ENCODE measurements at places on chromosomes 5 and 9. TPM values are rescaled to one million over a fixed set of nuclear protein-coding genes. Genes with fewer than 3 reads are reported as not detected.

Gene CDC20B
- total RNA-seq, result 0.07 TPM

GRCh38 chr5:608429-609370, 3.4 kb upstream of the CEP72 start:
- DNase-seq, result no peak

DNA sequence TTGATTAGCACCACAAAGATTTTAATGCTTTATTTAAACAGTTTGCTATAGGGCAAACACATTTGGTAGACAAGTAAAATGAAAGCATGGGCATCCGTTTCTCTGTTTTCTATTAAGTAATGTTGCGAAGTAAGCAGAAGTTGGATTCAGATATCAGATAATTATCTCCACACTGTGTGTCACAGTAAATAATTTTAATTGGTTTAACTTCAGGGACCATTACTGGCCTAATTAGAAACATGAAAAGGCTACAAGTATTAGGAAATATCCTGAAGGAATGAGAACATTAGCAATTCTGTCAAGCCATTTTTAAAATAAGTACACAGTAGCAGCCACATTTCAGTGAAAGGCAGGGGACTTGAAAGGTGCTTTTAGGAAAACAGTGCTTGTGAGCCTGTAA, 975.4 kb downstream of the NR2F1-AS1 start:
- DNase-seq, result no peak

DNA sequence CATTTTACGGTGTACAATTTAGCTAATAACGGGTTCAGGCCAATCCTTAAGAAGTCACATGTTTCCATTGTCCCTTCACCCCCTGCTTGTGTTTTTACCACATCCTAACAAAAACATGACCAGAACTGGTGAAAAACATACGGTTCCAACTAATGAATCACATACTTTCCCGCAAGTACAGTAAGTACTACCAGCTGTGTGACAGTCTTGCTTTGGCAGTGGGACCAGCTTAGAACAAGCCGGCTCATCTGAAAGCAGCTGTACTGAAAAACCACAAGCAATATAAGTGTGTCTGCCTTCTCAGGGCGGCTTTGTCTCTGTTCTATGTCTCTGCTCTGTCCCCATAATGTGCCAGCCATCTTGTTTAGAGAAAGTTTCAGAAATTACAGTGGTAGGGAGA, 242.5 kb downstream of the BNC2 start:
- DNase-seq, result peak; percentile 81

- no peak for DNase-seq
Observed at GRCh38 chr9:36436909-36437308, 36.8 kb upstream of the RNF38 start.

DNA sequence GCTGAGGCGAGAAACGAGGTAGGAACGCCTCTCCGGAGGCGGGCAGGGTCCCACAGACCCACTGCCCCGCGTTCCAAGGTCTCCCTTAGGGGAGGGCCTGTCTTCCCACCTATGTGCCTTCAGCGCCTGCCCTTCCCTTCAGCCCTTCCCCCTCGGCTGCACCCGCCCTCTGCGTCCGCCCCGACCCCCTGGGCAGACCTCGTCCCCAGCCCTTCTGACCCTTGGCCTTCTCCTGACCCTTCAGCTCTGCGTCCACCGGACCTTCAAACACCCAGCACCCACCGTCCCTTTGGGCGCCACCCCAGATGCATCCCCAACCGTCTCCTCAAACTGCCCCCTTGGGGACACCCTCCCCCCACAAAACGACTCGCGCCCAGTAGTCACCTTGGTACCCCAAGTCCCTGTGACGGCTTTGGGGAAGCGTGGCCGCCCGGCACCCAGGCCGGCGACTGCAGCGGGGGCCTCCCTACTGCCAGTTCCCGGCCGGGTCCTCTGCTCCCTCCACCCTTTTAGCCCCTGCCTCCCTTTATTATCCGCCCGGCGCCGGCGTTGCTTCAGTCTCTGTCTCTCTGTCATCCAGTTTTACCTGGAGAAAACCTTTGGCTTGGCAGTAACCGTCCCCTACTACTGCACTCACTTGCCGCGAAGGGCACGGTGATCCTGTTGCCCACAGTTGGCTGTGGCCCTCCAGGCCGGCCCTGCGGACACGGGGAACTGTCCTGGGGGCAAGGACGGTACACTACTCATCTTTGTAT, 421 bp downstream of the RUSC2 start:
- peak; percentile 21 for DNase-seq

- no peak for DNase-seq
Observed at GRCh38 chr5:75081510-75081909, 29.2 kb upstream of the GCNT4 start.

DNA sequence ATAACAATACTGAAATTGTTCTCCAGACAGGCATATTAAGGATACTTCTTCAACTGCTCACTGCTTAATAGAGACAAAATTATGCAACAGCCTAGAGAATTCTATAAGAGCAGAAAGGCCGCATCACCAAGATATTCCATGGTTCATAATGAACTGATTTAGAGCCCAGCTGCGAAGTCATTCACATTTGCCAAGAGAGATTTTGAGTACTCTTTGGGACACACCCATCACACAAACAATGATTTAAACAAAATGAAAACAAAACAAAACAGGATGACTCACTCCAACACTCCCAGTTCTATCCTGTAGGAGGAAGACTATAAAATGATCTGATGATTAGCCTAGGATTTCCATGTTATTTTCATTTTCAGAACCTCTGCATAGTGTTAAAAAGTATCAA, 145.7 kb upstream of the GNA14 start:
- DNase-seq, result peak; percentile 80

DNA sequence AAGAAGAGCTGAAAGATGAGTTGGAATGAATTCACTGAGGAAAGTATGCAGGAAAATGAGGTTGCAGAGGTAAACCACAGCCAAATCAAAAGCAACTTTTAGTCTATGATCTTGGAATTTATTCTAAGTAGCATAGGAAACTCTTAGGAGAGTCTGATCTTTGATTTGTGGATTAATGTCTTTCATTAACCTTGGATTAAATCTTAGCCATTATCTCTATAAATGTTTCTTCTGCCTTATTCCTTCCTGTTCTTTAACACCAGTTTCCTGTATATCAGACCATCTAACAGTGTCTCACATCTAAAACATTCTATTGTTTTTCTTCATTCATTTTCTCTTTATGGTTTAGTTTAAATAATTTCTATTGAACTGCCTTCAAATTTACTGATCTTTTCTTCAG, 187.2 kb upstream of the ANKRD55 start:
- DNase-seq, result no peak

DNA sequence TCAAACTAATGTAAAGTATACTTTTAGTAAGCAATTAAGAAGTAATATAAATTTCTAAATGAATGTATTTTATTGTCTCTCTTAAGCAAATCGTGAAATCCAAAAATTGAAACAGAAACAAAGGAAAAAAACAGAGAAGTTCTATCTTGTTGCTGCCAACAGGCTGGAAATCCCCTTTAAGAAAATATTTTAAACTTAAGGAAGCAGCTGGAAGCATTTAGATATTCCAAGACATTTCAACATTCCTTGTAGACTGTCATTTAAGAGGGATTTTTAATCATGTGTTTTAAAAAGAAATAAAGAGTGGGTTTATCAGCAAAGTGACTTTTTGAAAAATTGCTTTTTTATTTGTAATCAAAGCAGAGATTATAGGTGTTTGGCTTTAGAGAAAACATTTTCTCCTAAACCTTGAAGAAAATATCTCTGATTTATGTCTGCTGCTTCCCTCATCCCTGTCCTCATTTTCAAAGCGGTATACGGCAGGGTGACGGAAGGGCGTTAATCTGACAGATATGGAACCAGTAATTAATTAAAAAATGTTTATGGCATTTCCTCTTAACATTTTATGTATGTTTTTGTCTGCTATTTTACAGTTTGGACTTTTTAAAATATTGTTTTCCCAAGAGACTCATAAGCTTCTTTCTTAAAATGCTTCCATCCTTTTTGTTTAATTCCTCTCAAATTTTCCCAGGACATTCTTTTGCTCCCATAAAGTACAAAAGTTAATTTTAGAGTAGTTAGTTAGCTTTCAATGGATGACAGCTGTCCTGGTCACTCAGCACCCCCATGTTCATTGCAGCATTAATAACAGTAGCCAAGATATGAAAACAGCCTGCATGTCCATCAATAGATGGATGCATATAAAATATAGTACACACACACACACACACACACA, 245.6 kb downstream of the LURAP1L start:
- DNase-seq, result no peak

GRCh38 chr9:113542006-113542405, 78.5 kb downstream of the RGS3 start:
- DNase-seq, result no peak

DNA sequence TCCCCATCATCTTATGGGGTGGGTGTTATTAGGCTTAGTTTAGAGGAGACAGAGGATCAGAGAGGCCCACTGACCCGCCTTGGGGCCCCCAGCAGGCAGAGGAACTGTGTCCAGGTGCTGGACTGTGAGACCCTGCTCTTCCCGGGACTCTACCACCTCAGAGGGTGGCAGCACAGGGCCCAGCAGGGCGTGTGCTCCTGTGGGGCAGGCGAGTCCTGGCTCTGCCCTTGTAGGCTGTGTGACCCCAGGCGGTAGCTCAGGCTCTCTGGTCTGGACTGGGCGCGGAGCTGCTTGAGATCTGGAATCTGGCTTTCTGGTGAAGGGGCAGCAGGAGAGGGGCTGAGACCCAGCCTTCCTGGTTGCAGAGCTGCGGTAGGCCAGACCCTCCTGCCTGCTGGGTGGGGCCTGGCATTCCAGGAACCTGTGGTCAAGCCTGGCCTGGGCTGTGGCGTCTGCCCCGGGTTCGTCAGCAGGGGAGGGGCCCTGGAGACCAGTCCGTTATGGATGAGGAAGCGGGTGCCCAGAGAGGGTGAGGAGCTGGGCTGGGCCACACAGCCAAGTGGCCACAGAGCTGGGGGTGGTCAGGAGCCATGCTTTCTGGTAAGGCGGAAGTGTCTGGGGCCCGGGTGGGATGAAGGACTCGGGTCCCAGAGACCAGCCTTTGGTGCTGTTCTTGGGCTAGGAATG, 46.5 kb downstream of the RXRA start:
- DNase-seq, result peak; percentile 75

Gene GFI1B
- total RNA-seq, result 0.19 TPM

GRCh38 chr9:2502760-2503159, 118.8 kb upstream of the VLDLR start:
- no peak for DNase-seq

- no peak for DNase-seq
Observed at GRCh38 chr5:115086473-115086872, 83.2 kb downstream of the TRIM36 start.

DNA sequence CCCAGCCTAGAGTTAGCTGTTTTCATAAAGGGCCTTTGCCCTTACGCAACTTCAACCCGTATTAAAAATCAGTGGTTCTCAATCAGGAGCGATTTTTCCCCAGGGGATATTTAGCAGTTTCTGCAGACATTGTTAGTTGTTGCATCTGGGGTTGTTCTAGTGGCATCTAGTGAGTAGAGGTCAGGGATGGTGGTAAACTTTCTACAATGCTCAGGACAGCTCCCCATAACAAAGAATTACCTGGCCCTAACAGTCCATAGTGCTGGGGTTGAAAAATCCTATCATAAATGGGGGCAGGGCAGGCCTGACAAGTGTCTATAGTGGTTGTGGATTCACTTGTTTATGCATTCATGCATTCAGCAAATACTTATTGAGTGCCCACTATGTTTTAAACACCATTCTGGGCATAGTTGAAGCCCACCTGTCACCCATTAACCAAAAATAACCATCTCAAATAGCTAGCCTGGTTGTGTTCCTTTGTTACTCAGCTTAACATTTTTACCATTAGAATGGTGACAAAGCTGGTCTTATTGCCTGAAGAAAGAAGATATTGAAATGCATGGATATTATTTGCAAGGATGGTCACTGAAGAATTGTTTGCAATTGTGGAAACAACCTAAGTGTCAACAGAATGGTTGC, 15.9 kb upstream of the FGF1 start:
- no peak for DNase-seq

- DNase-seq, result no peak
Observed at GRCh38 chr5:67765697-67766096, 449.9 kb upstream of the PIK3R1 start.

GRCh38 chr9:135521608-135522095, 412 bp downstream of the LCN1 start:
- DNase-seq, result no peak

- no peak for DNase-seq
Observed at GRCh38 chr9:88746029-88746742, 211.2 kb downstream of the NXNL2 start.

DNA sequence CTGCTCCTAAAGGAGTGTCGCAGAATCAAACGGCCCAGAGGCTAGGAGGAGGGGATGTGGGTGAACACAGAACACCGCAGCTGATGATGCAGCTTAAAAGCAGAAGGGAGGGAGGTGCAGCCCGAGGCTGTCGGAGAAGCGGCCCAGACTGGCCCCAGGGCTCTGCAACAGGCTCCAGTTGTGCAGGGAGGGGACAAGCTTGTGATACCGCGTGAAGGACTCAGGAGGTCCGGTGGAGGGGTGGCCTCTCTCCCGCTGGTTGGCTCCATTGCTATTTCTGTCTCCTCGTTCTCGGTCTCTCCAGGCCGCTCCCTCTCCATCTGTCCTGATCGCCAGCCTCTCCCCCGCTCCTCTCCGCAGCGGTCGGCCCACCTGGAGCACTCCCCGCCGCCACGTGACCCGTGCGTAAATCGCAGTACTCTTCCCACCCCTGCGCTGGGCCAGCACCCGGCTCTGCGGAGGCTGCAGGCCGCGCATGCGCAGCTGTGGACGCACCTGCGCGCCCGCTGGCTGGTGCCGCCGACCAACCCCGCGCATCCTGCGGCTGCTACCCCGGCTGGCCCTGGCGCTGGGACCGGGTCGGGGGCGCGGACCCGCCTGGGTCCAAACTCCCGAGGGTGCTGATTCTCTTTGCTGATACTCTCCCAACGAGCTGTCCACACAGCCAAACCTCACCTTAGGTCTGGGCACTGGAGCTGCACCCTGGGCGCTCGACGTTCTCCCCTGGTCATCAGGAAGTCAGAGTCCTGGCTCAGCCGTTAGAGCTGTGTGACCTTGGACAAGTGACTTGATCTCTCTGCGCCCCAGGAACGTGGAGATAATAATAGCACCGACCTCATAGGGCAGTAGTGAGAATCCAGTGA, 3.7 kb upstream of the STXBP1 start:
- no peak for DNase-seq

Gene CCDC127
- 6.2 TPM for total RNA-seq

DNA sequence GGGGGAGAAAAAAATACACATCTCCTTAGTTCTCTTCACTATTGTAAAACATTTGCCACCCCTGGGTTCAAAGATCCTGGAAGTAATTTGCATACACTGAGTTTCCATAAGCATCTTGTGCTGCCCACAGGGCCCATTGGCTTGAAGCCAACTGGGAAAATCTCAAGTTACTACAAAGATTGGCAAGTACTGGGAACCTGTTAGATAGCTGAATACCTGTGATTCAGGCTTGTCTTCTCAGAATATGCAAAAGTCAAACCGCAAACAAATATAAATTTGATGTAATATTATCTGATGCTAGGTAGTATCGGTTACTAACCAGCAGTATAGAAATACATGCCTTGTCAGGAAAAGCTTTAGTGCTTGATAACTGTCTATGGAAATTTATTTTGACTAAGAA, 156.9 kb upstream of the FST start:
- no peak for DNase-seq

Gene ARID3C
- 0.19 TPM for total RNA-seq
